ENCODE measurements at places on chromosomes 3 and 15.

- no peak for DNase-seq
These were observed 10.5 kb downstream of the C15orf61 start for GRCh38 chr15:67531379-67531914.

DNA sequence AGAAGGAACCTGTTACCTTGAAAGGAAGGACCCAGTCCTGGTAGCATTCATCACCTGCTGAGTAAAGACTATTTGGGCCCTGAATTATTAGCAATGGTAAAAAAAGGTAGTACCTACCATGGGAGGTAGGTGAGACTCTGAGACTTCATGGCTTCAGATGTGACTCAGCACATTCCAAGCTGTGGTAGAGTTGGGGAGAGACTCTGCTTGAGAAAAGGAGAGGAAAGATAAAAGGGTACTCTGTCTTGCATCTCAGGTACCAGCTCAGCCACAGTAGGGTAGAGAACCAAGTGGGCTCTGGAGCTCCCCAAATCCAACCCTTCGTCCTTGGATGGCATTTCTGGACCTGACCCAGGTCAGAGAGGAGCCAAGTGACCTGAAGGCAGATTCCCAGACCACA, 430.4 kb downstream of the TBL1XR1 start:
- DNase-seq, result no peak

- no peak for DNase-seq
These were observed 8.7 kb upstream of the LMCD1 start for GRCh38 chr3:8492744-8493511.

GRCh38 chr3:23612296-23612891, 193.4 kb upstream of the UBE2E1 start:
- DNase-seq, result no peak

GRCh38 chr3:27659279-27660021, 62.7 kb downstream of the EOMES start:
- DNase-seq, result no peak

GRCh38 chr3:148773805-148774204, 53.8 kb upstream of the CPB1 start:
- no peak for DNase-seq

- no peak for DNase-seq
These were observed 122.2 kb upstream of the C2CD4B start for GRCh38 chr15:62287066-62287857.

- no peak for DNase-seq
These were observed 590.1 kb downstream of the UNC13C start for GRCh38 chr15:54568381-54568780.

GRCh38 chr3:86990012-86990733, 776 bp downstream of the VGLL3 start:
- DNase-seq, result no peak

GRCh38 chr15:40392986-40393948, 10.7 kb downstream of the KNSTRN start:
- DNase-seq, result no peak

DNA sequence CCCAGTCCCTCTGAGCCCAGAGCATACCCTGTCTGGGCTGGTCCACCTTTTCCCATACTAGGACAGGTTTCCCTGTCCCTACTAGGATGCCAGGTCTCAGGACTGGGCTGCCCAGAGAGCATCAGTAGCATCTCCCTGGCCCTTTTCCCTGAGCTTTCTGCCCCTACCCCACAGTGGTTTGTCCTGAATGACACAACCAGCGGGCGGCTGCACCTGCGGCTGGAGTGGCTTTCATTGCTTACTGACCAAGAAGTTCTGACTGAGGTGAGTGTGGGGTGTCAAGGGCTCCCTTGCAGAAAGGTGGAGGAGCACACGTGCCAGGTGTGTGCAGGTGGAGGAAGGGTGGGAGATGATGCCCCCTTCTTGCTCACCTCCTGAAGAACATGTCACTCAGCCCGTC, 33.5 kb downstream of the ESYT3 start:
- no peak for DNase-seq
